CD4-positive, alpha-beta T cell (primary cell): ENCODE measurements at places on chromosomes 11 and 22.
A peak's percentile ranks its signal among the peaks of the same experiment; 100 is the strongest.

- no peak for DNase-seq
These were observed 3.3 kb upstream of the PICALM start for GRCh38 chr11:86072211-86072610.

- DNase-seq: peak; percentile 39
These were observed 11.3 kb upstream of the MOGAT2 start for GRCh38 chr11:75706260-75706729.

DNA sequence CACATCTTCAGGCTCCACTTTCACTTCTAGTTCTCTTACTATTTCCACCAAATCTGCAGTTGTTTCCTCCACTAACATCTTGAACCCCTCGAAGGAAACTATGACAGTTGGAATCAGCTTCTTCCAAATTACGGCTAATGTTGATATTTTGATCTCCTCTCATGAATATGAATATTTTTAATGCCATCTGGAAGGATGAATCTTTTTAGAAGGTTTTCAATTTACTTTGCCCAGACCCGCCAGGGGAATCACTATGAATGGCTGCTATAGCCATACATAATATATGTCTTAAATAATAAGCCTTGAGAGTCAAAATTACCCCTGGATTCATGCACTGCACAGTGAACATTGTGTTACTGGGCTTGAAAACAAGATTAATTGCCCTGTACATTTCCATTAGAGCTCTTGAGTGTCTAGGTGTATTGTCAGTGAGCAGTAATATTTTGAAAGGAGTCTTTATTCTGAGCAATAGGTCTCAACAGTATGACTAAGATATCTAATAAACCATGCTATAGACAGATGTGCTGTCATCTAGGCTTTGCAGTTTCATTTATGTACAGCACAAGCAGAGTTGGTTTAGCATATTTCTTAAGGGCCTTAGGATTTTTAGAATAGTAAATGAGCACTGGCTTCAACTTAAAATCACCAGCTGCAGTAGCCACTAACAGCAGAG, 48.3 kb upstream of the LRRC55 start:
- no peak for DNase-seq

GRCh38 chr11:131662317-131662972, 292.0 kb downstream of the NTM start:
- DNase-seq: no peak

DNA sequence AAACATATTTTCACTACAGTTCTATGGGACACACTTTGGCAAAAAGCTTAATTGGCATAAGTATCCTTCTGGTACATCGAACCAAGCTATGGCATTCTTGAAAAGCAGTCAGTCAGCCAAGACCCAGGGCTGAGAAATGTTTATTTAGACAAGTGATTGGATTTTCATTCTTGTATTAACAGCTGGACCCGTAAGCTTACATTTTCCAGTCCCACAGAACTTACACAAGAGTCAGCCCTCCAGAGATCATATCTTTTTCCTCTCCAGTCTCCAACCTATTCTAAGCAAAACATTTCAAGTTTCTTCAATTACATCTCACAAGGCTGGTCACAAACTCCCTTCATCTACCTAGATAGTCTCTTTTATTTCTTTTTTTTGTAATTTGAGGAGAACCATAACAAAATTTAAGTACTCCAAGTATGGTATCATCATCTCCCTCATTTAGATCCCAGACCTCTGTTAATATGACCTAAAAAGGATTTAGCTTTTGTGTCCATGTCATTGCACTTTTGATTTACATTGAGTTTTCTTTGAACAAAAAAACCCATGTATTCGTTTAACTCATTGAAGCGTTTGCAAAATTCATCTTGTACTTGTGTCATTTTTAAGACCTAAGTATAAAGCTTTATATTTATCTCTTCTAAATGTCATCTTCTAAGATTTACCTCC, 67.9 kb upstream of the GRK3 start:
- no peak for DNase-seq

DNA sequence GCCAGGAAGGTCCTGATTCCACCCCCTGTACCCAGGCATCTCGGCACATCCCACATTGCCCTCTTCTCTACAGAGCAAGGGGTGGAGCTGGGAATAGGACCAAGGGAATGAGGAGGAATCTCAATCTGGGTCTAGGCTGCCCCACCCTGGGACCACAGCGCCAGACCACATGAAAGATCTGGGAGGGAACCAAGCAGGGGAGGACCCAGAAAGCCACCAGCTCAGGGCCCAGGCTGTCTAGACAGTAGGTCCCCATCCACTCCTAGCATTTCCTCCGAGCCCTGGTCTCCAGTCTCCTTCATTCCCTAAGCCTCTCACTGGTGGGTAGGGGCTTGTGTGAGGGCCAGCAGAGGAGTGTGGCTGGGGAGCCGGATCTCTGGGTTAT, 11.6 kb downstream of the PHLDB1 start:
- no peak for DNase-seq

DNA sequence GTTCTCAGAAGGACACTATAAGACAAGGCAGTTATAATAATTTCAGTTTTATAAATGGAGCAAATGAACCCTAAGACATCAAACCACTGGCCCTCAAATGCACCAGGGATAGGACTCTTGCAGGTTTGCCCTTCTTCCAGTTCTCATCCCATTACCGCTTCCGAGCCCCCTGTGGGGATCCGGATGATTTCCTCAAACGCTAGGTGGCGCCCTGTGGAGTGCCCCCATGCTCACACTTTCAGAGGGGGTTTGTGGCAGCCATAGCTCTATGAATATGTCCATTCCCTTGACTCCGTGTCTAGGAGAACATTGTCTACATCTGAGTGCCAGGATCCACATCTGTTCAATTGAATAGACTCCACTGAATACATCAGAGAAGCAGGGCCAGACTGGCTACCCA, 816.3 kb downstream of the NTM start:
- DNase-seq: no peak

DNA sequence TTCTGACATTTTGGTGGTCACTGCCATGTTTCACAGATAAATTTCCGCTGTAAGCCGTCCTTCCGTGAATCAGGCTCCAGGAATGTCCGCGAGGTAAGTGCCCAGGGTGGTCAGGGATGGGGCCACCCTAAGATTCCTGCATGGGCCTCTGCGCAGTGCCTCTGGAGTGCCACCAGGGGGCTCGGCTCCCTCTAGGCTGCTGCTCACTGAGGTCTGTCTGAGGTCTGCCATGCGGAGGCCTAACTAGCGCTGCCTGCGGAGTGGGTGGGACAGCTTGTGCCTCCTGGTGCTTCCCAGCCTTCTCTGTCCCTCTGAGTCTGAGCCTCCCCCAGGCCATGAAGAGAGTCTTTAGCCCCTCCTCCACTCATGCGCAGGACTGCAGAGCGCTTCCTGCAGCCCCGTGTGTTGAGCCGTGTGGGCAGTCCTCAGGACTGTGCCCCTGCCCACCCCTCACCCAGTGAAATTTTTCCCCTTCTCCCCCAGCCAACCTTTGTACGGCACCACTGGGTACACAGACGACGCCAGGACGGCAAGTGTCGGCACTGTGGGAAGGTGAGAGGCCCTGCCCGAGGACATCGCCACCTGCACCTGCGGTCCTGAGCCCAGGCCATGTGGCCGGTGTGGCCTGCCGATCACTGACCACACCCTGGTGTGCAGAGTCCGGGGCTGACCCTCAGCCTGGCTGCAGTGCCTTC, 11.9 kb upstream of the MDK start:
- DNase-seq: peak; percentile 43

- no peak for DNase-seq
These were observed 228.7 kb upstream of the TBCEL start for GRCh38 chr11:120795185-120795584.

DNA sequence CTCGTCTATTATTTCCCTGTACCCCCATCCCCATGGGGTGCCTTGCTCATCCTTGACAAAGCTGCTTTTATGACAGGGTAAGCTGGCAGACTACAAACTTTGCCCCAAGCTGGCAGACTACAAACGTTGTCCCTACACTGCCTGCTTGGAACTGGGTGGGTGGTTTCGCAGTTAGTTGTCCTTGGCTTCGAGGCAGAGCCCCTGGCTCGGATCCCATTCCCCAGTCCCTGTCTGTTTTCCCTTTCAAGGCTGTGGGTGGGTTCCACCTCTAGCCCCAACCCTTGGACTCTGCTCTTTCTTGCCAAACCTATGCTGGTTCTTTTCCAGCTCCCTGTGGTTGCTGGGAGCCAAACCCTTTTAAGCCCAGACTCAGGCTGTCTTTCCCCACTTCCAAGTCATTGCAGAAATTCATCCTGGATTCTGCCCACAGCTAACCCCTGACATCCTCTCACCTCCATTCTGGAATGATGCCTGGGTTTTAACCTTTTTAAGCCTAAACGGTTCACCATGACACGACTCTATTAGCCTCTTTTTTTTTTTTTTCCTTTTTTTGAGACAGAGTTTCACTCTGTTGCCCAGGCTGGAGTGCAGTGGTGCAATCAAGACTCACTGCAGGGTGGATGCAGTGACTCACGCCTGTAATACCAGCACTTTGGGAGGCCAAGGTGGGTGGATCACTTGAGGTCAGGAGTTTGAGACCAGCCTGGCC, 9.2 kb upstream of the RBM14 start:
- DNase-seq: no peak

DNA sequence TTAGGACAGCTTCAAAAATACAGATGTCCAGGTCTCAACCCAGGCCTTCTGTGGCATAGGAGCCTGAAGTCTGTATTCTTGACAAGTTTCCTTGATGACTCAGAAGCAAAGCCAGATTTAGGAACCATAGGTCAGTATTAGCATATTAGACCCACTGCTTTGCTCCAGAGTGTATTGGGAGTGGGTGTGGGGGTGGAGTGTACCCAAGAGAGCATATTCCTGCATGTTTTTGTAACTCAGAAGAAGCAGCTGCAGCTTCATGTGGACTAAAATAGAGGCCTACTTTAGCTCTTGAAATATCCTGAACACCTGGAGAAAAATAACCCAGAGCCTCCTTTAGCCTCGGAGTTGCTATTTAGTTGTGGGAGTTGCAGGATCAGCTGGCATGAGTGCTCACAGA, 106.7 kb downstream of the CCDC81 start:
- no peak for DNase-seq

- no peak for DNase-seq
These were observed 14.2 kb upstream of the ST14 start for GRCh38 chr11:130145311-130145812.

DNA sequence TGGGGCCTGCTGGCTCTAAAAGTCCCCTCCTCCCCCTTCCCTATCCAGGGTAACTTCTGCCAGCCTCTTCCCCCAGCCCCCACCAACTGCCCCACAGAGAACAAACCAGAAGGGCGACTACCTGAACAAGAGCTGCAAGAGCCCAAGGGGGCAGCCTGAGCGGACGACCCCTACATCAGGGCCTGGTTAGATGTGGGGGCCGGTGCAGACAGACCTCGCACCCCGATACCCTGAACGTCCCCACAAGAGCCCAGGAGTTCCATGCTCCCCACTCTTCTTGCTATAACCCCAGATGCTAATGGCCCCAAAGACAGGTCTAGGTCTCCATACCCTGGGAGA, 20.7 kb downstream of the SUN2 start:
- no peak for DNase-seq

- DNase-seq: no peak
These were observed 79.4 kb upstream of the LMO1 start for GRCh38 chr11:8342821-8343681.

DNA sequence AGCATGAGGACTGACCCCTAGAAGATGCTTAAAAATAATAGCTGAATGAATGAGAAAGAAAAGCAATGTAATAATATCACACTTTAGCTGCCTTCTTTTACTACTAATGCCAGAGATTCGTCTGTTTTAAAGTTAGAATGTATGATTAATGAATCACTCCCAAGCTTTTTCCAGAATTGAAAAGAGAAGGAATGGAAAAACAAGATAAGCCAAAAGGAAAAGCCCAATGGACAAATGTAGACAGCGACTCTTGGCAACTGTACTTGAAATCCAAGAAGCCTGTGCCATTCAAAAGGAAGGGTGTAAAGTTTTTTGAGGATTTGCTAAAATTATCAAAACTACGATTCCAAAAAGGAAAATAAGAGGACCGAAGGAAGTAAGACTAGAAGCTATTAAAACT, 40.8 kb upstream of the PAMR1 start:
- no peak for DNase-seq

- no peak for DNase-seq
These were observed 32.4 kb upstream of the MSANTD2 start for GRCh38 chr11:124832571-124832970.

GRCh38 chr11:13111813-13112130, 102.7 kb downstream of the RASSF10 start:
- DNase-seq: no peak

GRCh38 chr11:93221539-93221938, 23.7 kb upstream of the SLC36A4 start:
- no peak for DNase-seq

GRCh38 chr22:25064894-25065560, 112.5 kb downstream of the KIAA1671 start:
- no peak for DNase-seq

DNA sequence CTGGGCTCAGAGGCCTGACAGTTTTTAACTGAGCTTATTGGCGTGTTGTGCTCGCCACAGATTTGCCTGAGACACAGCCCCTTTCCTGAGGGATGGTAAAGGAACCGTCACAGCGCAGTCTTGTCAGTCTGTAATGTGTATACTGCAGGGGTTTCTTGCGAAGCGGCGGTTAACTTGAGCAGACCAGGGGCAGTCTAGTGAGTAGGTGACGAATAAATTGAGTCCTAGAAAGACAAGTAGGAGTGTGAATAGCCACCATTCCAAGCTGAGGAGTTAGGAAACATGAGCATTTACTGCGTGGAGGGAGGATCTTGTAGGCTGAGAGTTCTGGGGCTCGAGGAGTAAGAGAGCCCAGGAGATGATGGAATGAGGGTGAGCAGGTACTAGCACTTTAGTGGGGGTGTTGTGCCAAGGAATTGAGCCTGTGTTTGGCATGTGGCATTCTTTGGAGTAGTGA, 1.4 kb downstream of the MED15 start:
- no peak for DNase-seq

DNA sequence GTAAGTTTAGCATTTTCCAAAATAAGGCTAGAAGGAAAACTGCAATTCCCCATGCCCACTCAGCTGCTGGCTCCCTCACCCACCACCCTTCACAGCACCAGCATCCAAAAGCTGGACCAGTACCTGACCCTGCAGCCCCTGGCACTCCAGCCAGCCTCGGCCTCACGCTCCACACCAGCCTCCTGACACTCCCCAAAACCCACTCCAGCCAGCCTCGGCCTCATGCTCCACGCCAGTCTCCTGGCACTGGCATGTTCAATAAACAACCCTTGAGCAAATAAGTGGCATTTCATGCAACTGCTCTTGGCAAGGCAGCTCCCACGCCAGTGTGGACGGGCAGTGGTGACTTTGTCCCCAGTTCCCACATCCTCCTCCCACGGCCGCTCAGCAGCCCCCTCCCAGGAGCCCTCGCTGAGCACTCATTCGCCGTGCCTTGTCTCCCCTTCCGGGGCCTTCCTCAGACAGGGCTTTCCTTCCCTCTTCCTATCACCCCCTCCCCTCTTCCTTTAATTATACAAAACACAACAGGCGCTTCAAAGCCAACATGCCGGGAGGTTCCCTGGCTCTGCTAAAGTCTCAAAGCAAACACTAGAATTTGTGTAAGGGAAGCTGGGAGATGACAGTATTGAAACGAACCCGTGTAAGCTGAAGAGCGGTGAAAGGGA, 6.8 kb downstream of the TOLLIP start:
- DNase-seq: no peak
